ENCODE measurements at places on chromosomes 3 and 15.

DNA sequence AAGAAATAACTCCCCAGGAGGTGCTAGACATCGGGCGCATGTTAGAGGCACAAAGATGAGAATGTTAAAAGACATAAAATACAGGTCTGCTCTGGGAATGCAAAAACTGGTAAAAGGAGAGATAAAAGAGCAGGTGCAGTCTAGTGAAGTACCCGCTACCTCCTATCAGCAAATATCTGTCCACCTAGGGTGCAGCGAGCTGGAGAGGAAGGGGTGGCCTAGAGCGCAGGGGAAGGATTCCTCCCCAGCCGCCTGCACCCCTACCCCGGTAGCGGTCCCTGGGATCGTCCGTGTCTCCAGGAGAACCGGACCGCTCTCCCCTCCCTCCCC lies 237 bp upstream of the ZNF662 start:
- no peak for DNase-seq

DNA sequence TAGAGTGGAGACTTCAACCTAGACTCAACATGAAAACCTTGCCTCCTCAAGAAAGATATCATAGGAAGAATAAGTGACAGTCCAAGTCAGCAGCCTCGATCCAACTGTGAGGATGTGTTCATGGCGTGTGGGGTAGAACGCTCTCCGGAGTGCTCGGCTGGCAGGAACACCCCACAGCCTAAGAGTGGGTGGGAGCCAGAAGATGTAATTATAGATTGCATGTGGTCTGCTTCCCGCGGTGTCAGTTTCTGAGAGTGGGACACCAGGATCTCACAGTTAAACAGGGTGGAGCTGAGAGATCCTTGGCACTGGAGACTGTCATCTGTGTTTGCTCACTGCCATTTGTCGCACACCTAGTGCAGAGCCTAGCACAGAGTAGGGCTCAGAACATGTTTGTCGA lies 158.0 kb downstream of the CTNNB1 start:
- DNase-seq: no peak

DNA sequence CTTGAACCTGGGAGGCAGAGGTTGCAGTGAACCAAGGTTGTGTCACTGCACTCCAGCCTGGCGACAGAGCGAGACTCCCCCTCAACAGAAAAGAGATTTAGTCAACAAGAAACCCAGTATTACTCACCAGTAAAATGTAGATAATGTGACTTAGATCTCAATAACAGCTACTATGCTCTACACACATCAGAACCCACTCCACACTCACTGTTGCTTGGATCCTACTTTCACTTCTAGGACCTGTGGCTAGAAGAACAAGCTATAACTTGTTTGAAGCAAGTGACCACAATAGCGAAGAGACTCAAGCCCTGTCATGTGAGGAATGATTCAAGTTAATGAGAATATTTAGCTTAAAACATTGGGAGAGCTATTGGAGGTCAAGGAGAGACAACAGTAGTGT lies 100.7 kb downstream of the ANXA2 start:
- no peak for DNase-seq

DNA sequence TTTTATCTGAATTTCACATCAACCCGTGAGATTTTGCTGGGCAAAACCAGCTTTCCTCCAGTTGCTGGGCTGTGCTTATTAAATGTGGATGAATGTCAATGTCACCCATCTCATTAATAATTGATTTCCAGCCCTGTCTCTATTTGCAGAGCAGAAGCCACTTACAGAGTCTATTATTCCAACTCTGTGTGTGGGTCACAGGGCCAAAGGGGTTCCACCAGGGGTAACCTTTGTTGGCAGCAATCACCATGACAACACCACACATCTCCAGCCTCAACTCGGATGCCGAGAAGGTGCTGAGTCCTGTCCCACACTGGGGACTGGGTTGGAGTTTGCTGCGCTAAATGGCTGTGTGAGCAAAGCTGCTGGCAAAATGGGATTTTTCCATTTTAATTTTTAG lies 51.1 kb upstream of the WNT5A start:
- DNase-seq: no peak

GRCh38 chr3:30577788-30578187 lies 28.6 kb upstream of the TGFBR2 start:
- no peak for DNase-seq

DNA sequence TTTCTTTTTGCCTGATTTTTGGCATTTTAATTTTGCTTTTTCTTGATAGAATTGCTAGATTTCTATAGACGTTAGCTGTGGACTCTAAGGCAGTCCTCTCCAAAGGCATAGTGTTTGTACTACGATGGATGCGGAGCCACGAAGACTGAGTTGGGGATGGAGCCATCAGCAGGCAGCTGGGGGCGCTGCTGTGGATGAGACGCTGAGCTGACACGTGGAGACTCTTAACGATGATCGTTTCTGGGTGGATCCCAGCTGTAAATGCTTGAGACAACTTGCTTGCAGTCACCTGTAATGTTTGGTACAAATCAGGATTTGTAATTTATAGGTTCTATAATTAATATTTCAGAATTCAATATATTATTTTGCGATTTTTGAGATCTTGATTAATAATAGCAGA lies 13.3 kb upstream of the PPP1R2 start:
- DNase-seq: no peak

DNA sequence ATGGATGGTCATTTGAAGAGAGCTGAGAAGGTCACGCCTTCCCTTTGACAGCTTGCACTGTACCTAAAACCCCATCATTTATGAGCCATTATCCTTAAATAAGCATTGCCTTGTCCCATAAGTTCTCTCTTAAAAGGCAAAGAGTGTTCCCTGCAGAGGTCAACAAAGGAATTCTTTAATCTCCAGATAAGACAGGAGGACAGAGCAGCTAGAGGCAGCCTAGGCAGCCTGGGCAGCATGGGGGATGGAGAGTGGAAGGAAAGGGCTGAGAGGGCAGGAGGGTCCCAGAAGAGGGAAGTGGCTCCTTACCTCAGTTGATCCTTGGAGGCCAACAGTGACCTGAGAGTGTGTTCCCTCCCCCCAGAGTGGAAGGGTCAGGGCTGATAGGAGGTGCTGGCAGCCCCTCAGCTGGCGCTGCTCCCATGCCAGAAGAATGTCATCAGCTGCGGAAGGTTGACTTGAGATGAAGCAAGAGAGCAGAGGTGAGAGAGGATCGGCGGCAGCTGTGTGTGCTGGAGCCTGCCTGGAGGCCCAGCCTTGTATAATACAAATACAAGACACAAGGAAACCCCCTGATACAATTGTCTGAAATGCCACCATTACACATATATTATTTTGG lies 12.8 kb downstream of the KBTBD13 start:
- no peak for DNase-seq

DNA sequence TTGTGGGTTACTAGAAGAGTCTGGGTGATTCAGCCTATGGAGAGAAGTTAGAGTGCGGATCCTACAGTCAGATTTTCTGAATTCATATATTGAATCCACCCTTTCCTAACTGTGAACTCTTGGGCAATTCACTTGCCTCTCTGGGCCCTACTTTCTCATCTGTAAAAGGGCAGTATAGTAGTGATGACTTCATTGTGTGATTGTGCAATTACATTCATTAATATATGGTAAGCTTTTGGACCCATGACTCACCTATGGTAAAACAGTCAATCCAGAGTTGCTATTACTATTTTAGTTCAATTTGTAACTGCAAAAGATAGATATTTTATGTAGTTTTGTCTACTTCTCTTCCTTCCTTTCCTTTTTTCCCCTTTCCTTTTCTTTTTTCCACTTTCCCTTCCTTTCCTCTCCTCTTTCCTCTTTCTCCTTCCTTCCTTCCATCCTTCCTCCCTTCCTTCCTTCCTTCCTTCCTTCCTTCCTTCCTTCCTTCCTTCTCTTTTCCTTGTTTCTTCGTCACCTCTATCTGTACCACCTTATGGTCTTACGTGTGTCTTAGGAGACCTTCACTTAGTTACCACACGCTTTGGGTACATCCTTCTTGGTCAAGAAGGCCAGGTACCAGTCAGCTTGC lies 37.0 kb downstream of the GMNC start:
- no peak for DNase-seq

DNA sequence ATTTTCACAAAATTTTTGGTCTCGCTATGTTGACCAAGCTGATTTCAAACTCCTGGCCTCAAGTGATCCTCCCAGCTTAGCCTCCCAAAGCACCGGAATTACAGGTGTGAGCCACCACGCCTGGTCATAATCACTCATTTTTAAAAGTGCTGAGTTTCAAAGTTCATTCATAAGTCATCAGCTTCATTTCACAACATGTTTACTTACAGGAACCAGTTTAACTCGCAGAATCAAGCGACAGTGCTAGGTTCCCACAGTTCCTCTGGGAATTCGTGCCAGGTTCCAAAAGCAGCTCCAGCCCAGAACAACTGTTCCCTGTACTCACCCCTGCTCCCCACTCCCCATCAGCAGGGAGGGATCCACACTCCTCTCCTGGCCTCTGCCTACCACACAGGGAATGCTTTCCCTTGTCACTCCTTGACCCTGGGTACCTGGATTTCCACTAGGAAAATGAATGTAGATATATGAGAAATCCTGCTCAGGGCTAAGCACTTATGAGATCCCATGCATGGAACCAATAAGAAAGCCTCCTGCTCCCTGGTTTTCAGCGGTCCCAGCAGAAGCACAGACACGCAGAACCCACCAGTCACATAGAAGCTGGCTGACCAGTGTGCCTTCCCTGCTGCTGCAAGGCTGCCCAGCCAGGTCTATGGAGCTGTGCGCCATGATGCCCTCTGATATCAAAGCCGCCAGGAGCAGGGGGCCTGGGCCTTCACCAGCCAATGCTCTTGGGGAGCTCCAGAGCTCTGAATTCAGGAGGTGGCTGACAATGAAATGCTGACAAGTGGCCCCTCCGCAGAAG lies 72.3 kb downstream of the ITGB5 start:
- DNase-seq: no peak

- no peak for DNase-seq
Observed at GRCh38 chr15:70698836-70699390, 64.4 kb downstream of the UACA start.

- DNase-seq: no peak
Observed at GRCh38 chr3:60277361-60277800, 973.9 kb downstream of the FHIT start.

- no peak for DNase-seq
Observed at GRCh38 chr3:159761848-159762635, 226.6 kb upstream of the IL12A start.

DNA sequence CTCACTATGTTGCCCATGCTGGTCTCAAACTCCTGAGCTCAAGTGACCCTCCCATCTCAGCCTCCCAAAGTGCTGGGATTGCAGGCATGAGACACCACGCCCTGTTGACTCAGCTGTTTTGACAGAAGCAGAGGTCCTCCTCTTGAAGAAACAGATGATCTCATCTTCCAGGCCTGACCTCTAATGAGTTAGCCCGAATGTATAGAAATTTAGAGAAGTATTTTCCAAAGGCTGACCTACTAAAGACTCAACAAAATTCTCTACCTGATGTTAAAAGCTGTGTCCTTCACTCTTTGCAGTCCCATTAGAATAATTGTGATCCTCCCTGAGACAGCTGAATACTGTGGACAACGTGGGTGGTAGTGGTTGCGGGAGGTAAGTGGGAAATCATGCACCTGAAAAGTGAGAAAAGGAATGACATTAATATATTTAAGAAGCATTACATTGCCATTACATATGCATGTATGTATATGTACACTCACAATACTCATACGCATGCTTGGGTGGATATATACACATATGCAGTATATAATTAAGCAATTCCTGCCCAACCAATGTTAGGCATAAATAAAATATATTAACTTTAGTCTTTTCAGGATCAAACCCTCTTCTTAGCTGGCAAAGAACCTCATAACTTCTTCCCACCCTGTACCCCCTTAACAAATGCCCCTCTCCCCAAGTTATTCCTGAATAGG lies 204.6 kb upstream of the NR2F2 start:
- DNase-seq: no peak

DNA sequence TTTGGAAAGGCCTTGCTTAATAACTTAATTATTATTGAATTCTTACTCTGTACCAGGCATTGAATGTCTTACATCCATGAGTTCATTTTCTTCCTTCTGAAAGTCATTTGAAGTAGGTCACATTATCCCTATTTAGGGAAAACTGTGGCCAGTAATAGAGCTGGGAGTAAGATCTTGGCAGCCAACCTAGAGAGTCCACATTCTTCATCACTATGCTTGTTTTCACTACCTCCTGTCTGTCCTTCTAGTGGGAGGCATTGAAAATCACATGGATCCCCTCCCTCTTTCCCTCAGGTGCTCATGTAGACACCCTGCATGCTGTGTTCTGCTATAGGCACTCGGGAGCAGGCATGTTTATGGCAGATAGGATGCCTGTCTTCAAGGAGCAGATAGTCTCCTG lies 154.9 kb downstream of the EBLN2 start:
- no peak for DNase-seq

DNA sequence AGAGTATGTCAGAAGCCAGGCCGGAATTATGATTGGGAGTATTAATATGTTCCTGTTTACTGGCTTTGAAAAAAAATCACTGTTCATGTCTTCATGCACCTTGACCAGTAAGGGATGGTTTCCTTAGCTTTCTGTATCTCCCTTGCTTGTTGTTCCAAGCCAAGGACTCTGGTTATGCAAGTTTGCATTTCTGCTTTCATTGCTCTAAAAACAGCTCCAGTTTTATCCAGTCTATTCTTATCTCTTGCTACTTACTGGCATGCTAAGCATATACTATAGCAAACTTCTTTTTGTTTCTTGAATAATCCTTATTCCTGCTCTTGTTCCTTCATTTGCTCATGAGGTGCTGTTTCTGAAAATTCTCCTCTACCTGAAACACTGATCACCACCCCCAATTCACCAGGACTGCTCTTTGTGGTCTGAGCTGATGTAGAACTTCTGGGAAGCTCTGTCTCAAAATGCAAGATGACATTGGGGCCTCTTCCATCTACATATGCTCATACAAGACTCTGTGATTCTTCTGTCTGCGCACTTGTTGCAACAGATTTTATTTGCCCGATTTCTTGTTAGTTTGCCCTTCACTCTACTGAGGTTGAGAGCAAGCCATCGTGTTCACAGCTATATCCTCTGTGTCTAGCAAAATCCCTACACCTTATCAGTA lies 173.0 kb downstream of the EBLN2 start:
- no peak for DNase-seq

- DNase-seq: no peak
Observed at GRCh38 chr15:99403597-99403996, 152.3 kb downstream of the LRRC28 start.

DNA sequence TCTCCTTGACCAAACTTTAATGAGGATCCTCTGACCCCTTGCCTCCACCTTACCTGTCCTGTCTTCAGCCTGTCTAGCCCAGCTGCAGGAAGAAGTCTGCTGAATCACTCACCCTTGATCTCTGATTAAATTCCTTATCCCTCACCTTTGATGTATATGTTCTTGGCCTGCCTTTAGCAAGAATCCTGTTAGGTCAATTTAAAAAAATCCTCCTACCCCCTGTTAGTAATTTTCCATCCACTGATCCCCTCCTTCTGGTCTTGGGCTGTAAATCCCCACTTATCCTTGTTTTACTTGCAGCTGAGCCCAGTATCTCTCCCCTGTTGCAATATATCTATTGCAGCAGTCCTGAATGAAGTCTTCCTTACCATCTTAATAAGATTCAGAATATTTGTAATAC lies 39.0 kb downstream of the MYH15 start:
- no peak for DNase-seq

Measured in NCI-H1436 treated with DMSO at 0.1 percent for 48 hours (cell line).